ENCODE measurements at places on chromosomes 12 and 14.
A peak's percentile ranks its signal among the peaks of the same experiment; 100 is the strongest.

GRCh38 chr14:68297039-68297438 is 477.5 kb downstream of the RAD51B start:
- DNase-seq = peak; percentile 14

GRCh38 chr12:69014047-69014446 is 81.1 kb upstream of the CPM start:
- no peak for DNase-seq

DNA sequence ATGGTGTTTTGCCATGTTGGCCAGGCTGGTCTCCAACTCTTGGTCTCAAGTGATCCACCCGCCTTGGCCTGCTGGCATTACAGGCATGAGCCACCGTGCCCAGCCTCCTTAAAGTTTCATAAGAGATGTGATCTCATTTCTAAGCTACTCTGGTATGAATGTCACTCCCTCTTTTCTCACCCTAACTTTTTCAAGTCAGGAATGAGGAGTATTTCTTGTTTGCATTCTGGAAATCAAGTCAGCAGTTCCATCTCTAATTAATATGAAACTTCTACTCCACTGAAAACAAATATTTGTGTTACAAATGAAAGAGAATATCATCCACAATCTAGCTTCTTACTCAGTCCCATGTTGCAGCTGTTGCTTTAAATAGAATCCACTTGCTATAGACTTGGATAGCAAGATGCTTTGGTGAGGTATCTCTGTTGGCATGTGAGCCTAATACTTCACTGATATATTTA is 61.3 kb downstream of the ARF6 start:
- DNase-seq = peak; percentile 49

DNA sequence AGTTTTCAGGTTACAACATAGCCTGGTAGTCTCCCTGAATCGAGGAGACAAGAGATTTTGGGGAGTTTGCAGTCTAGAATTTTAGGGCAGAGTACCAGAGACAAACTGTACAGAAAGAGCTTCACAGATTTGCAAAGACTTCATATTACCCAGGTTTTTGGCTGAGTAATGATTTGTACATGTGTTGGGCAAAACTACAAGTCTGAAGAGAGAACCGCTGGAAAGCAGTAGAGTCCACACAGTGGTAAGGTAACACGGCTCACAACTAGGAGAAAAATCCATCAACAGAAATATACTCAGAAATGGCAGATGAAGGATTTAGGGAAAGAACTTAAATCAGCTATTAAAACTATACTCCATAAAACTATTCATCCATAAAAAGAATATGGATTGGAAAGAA is 25.7 kb downstream of the FBXO33 start:
- no peak for DNase-seq

DNA sequence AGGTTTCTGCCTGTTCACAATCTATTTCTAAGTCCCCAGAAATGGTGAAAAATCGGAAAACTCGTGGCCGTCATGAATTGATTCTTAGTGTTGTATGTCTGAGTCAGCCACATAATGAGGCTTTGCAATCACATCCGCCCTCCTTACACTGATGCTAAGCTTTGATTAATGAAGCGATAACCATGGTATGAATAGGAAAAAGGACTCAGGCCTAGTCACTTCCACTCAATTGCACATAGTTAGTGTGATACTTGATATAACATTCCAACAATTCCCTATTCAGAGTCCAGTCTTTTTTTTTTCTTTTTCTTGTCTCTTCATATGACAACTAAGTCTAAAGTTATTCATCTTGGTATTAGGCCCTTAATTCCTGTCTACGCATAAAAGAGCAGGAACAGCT is 1231.0 kb downstream of the VRK1 start:
- DNase-seq = peak; percentile 68

- peak; percentile 28 for DNase-seq
Measured at GRCh38 chr12:88866881-88867280, 286.6 kb upstream of the KITLG start.

DNA sequence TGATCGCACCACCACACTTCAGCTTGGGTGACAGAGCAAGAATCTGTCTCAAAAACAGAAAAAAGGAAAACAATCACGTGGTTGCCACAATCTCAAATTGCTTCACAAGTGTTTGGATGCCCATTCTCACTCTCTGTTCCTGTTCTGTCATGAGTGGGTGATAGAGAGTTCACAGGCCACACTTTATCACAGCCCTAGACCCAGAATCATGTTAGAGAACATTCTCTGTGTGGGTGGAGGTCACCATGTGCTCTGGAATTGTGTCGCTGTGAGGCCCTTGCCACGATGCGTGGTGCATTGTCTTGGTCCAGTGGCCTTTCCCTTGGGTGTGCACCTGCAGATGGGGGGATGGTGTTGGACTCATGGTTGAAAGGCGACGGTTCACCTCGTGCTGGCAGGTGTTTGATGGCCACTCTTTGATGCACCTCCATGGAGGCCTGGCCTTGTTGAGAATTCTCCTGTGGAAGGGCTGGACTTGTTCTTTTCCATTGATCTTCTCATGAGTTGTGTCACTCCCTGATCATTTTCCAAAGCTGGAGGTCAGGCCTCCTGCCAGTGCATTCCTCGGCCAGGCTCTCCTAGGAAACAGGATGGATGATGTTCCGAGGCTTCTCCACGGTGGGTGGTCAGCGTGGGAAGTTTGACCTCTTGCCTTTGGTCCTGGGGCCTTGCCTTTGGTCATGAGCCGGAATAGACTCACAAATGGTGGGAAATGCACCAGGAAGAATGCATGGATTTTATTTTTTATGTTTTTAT is 91.9 kb downstream of the SLC24A4 start:
- no peak for DNase-seq

GRCh38 chr12:22971247-22971646 is 346.3 kb downstream of the ETNK1 start:
- no peak for DNase-seq

DNA sequence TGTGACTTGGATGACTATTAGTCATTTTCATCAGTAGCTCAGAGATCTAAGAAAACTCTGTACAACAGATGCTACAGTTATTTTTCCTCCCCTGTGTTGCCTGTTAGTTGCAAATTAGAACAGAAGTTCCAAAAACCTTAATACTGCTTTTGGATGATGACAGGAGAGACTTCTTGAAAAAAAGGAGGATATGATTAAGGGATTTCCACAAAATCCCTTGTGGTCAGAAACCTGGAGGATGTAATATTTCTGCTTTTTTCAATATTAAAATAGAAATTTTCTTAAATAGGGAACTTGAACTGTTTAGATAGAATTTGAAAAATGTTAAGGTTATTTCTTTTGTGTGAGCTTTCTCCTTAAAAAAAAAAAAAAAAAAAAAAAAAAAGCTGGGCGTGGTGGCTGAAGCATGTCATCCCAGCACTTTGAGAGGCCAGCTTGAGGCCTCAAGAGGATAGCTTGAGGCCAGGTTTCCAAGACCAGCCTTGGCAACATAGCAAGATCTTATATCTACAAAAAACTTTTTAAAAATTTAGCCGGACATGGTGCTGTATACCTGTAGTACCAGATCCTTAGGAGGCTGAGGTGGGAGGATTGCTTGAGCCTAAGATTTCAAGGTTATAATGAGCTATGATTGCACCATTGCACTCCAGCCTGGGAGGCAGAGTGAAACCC is 14.1 kb downstream of the CMAS start:
- DNase-seq = no peak

DNA sequence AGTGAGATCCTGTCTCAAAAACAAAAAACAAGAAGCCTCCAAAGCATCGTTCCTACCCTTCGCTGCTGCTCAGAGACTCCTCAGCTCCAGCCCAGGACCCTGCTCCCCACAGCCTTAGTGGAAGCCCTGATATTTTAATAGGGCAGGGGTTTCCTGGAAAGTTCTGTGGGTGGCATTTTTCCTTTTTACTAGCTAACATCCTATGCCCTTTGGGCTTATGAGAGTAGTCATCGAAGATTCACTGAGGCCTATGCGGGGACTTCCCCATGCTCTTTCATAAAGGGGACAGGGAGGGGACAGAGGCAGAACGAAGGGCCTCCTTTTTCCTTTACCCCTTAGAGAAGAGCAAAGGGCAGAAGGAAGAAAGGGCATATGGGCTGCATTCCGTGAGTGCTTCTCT is 8.3 kb downstream of the LAG3 start:
- no peak for DNase-seq

GRCh38 chr12:41634091-41634490 is 446.0 kb downstream of the PDZRN4 start:
- no peak for DNase-seq

GRCh38 chr12:10235761-10236631 is 23.3 kb downstream of the GABARAPL1 start:
- peak; percentile 36 for DNase-seq

DNA sequence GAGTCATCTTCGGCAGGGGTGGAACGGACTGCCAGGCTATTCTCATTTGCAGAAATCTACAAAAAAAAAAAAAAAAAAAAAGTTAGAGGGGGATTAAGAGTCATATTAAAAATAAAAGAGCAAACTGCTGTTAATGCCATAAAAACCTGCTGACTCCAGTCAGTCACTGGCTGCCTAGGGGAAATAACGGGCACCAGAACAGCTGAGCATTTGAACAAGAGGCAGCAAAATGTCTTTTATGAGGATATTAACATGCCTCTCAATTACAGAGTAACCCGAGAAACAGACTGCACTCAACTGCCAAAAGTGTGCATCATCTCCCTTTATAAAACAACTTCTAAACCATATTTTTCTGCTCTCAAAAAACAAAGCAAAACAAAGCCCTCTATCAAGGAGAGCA is 28.7 kb upstream of the CERS5 start:
- DNase-seq = no peak

DNA sequence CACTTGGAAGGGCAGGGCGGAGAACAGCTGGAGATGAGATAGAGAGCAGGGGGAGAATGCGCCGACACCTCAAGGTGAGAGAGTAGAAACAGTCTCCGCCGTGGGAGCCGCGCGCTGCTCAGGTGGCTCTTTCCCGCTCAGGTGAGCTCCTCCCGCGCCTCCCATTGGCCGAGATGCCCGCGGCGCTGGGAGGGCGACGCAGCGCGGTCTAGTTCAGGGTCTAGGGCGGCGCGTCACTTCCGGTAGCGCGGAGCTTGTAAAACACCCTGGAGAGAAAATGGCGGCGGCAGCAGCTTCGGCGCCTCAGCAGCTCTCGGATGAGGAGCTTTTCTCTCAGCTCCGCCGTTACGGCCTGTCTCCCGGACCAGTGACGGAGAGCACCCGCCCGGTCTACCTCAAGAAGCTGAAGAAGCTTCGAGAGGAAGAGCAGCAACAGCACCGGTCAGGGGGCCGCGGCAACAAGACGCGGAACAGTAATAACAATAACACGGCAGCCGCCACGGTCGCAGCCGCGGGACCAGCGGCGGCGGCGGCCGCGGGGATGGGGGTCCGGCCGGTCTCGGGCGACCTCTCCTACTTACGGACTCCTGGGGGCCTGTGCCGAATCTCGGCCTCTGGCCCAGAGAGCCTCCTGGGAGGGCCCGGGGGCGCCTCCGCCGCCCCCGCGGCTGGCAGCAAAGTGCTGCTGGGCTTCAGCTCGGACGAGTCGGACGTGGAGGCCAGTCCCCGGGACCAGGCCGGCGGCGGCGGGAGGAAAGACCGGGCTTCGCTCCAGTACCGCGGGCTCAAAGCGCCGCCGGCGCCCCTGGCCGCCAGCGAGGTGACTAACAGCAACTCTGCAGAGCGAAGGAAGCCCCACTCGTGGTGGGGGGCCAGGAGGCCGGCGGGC is at the start of gene LEMD3:
Gene LEMD3 (plus strand): TSS at position 264 of the 889 bp plus-strand sequence. CDS start 14 bp downstream, at position 278.
- DNase-seq = peak; percentile 91

DNA sequence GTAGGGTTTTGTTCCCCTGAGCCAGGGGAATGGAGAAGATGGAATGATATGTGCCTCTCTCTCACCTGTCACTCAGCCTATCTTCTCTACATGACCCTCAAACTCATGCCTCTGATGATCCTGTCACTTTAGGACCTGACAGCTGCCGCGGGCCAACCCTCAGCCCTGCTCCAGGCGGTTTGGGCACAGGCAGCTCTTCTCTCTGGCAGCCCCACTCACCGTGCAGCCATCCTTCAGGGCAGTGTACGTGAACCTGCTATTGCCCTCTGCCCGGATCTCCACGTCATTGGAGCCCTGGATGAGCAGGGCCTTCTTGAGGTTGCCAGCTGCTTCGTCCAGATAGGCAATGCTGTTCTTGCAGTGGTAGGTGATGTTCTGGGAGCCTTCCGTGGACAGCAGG is 10.5 kb downstream of the TMEM106C start:
- no peak for DNase-seq

DNA sequence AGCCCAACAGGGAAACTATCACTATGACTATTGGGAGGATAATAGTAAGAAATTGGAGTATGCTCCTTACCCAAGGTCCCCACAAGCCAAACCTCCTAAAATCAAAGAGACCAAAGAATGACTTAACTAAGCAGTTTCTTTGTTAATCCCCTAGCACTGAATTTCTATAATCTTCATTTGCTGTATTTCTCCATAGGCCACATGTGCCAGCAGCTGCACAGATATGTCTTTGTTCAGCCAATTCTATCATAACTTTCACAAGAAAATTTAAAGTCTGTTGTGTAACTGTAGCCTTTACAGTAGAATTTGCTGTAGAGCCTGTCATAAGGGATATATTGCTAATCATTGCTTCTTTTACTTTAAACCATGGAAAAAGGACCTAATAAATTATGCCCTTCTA is 104.0 kb downstream of the RIN3 start:
- no peak for DNase-seq

- no peak for DNase-seq
Measured at GRCh38 chr14:90255871-90256270, 482 bp upstream of the PSMC1 start.

DNA sequence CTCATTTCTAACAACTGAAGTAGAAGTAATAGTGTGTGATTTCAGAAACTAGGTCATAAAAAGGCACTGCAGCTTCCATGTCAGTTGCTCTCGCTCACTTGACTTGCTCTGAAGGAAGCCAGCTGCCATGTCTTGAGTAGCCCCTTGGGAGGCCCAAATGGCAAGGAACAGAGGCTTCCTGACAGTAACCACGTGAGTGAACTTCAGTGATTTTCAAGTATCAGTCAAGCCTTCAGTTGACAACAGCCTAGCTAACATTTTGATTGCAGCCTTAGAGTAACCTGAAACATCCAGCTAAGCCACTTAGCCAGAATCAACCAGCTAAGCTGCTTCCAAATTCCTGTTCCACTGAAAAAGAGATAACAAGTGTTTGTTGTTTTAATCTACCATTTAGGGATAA is 26.7 kb downstream of the TOGARAM1 start:
- DNase-seq = no peak

- DNase-seq = no peak
Measured at GRCh38 chr12:68203460-68203875, 22.1 kb downstream of the IL26 start.

DNA sequence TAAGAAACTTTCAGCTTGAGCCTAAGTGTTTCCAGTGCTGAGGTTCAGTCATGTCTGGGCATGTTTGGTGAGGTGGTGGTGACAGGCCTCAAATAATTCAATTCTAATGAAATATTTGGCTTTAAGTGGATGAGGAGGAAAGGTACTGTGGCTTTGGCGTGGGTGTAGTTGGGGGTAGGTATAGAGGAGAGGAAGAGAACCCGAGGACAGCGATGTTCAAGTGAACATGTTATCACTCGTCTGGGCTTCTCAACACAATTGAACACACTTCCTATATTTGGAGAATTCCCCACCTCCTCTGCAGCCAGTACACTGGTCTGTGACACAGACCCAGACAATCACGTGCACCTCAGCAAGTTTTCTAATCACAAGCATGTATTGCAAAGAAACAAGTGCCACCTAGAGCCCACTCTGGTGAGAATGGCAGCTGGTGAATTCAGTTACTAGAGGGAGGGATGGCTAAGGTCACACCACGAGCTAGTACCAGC is 53.0 kb downstream of the IFNG-AS1 start:
- DNase-seq = peak; percentile 23

- DNase-seq = no peak
Measured at GRCh38 chr14:59244581-59244980, 56.1 kb downstream of the DAAM1 start.
